Forelimb muscle (tissue), 1 donor: ENCODE measurements at places on chromosomes 13 and 19. TPM values are rescaled to one million over a fixed set of nuclear protein-coding genes. Genes with fewer than 3 reads are reported as not detected.

Gene CEACAM8
- polyA plus RNA-seq = 0.18 TPM

Gene PPP2R1A
- 293 TPM for polyA plus RNA-seq

Gene SMARCA4
- 91.4 TPM for polyA plus RNA-seq

Gene MYO16
- 14.5 TPM for polyA plus RNA-seq

Gene NALCN
- polyA plus RNA-seq = 0.18 TPM

Gene CLDN10
- 8.6 TPM for polyA plus RNA-seq
